Activated CD4-positive, alpha-beta T cell treated with anti-CD3 and anti-CD28 coated beads, Interleukin-2, amount 10 ng/mL, durations not matched to agents 24 days and 14 days (primary cell): ENCODE measurements at places on chromosomes 7 and 10.

DNA sequence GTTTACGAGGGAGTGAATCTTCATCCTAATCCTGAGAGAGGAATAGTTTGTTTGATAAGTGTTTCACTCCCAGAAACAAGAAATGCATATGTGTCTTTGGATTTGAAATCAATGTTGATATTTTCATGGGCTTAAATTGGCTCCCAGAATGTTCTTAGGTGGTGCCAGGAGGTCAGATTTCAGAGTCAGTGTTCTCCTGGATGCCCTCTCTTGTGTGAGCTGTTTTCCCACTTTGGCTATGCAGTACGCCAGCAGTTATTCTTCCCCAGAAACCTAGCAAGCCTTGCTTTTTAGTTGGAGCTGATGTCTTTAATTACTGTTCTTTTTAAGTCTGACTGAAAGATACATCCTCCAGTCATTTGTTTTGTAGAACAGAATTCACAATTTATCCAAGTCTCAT is 291.4 kb downstream of the DNAJB9 start:
- DNase-seq = no peak

DNA sequence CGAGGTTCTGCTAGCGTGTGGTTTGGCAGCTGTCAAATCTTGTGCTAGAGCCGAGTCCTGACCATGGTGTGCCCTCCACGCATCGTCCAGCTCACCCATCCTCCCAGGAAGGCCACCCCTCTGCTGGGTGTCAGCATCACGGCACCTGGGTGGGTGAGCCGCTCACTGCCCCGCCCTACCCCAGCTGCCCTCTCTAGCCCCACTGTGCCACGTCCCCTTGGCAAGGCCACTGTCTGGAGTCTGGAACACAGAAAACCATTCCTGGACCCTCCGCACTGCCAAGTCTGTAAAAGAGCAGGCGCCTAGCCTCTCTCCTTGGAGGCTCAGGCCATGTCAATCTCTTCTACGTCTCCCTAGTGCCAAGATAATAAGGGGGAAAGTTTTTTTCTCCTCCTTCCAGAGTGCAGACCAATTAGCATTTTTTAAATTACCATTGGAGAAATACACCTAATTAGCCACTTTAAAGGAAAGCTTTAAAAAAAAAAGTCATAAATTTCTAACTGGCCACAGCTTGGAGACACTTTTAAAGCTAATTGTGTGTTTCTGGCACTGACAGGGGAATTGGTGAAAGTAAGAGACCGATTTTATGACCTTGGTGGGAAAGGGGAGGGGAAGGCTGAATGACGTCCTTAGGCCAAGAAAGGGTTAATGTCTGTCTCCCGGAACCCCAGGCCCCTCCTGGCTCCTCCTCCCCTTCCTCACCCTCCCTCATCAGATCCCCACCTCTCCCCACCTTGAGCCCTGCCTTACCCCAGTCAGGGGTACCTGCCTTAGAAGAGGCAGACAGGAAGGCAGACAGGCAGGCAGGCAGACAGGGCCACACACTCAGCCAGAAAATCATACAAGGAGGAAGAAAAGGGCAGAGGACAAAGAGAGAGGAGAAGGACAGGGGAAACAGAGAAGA is 151.2 kb downstream of the PLXNA4 start:
- no peak for DNase-seq

- no peak for DNase-seq
Observed at GRCh38 chr7:80463272-80463920, 48.5 kb downstream of the GNAT3 start.

DNA sequence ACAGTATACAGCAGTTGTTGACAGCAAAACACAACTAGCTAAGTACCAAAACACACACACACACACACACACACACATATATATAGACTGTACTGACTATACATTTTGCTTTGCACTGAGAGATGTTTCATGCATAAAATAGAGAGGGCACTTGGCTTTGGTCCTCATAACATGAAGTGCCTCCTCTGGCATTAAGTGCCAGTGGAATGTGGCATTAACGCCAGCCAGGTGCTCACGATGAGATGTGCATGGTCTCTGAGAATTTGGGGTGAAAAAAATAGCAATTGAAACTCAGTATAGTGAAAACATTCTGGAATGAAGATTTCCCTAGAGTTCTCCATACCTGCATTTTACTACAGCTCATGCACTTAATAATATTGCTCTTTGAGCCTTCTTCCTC is 70.0 kb upstream of the INSYN2A start:
- no peak for DNase-seq

DNA sequence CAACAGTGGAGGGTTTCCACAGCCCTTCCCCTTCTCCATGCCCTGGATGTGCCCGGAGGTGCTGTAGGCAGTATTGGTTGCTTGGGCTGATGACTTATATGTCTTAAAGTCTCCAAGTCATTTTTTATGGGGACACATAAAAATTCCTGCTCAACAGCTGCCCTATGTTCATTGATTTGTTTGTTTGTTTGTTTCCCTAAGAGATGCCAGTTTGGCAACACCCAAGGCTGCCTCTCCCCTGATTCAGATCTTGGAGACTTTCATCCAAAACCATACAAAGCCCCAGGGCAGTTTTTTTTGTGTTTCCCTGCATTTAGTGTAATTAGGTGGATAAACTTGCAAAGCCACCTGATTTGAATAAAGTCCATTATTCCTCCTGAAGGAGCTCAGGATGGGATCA is 115.3 kb downstream of the PLPP4 start:
- no peak for DNase-seq

GRCh38 chr7:151833691-151834090 is 43.2 kb downstream of the PRKAG2 start:
- DNase-seq = no peak

- DNase-seq = no peak
Observed at GRCh38 chr7:78074713-78075112, 276.1 kb downstream of the PHTF2 start.

- no peak for DNase-seq
Observed at GRCh38 chr7:105325216-105325904, 63.4 kb downstream of the SRPK2 start.

DNA sequence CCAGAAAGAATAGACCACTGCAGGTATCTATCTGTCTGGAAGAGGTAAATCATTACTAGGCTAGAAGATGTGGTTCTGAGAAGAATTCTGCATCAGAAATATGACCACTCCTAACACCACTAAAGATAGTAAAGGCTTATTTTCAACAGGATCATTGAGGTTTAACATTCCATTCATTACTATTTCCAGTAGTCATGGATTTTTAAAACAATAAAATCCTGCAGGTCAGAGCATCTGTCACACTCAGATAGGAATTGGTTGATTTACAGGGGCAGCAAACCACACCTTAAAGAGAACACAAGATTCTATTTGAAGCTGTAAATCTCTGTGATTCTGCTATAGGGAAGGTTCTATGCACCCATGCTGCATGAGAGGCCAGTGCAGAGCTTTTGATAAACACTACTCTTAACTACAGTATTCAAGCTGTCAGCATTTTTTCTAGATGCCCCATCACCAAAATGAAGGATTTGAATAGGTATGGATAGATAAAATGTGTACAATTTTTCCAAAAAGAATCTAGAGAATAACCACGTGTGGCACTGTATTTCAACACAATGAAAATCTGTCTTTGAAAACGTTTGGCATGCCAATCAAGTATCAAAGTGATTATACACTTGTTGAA is 14.6 kb downstream of the LRRC17 start:
- no peak for DNase-seq

- no peak for DNase-seq
Observed at GRCh38 chr7:87505122-87505521, 29.6 kb upstream of the ABCB4 start.

- DNase-seq = no peak
Observed at GRCh38 chr10:1382711-1383110, 326.5 kb downstream of the WDR37 start.

DNA sequence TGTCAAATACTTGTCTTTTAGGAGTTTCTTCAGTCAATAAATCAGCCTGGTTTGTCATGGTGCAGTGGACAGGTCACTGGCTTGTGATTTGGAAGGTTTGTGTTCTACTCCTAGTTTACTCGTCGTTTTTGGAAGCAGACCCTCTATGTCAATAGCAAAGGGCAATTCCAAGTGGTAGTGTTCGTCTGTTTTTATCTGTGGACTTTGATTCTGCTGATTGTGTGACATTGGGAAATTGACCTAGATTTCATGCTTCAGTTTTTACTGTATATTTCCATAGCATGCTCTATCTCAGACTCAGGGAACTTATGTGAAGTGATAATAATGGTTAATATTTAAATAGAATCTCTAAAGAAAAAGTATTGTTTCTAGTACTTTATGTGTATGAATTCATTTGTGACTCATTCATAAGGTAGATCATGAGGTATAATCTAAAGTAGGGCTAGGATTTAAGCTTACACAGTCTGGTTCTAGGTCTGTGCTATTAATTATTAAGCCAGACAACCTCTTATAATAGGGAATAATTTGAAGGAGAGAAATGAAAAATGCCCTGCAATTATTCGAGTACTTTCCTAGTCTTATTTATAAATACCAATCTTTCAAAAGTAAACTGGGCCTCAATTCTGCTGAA is 198.1 kb downstream of the REEP3 start:
- no peak for DNase-seq

GRCh38 chr7:141649137-141649864 is 52.7 kb downstream of the DENND11 start:
- no peak for DNase-seq

DNA sequence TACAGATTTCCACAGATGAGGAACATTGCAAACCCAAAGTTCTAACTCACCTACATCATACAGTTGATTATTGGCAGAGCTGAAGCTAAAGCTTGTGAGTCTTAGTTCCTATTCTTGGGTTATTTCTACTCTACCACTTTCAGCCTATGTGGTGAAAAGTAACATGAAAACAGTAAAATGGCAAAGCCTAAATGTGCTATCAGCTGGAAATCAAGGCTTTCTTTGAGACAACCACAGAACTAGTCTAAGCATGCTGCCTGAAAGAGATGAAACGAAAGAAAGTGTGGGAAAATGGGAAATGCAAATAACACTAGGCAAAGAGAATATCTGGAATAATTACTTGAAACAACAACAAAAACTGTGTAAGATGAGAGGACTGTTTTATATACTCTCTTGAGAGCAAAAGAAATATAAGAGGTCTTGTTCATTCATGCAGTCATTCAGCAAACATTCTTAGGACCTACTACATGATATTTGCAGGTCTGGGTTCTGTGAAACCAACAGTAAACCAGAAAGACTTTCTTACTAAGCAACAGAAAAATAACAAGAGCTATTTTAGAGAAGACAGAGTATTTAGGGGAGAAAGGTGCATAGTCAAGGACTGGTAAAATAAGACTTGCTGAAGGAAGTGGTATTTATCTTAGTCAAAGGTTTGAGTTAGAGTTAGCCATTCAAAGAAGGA is 437.1 kb downstream of the HTR7 start:
- no peak for DNase-seq

DNA sequence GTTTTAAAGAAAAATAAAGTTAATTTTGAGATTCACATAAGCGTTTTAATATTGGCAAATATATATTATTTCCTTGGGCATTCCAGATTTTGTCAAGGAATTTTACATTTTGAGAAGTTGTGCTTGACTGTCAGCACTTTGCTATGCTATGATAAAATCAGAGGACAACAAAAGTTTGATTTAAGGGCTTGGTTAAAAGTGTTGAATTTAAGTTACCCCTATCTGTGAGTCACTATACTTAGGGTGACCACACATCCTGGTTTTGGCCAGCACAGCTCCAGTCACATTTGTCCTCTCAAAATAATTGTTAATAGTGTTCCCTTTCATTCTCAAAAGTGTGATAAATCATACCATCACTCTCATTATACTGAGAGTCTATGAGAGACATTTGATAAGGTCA is 34.2 kb upstream of the ANK3 start:
- no peak for DNase-seq

GRCh38 chr7:102823390-102824119 is 74.8 kb downstream of the FAM185A start:
- no peak for DNase-seq

DNA sequence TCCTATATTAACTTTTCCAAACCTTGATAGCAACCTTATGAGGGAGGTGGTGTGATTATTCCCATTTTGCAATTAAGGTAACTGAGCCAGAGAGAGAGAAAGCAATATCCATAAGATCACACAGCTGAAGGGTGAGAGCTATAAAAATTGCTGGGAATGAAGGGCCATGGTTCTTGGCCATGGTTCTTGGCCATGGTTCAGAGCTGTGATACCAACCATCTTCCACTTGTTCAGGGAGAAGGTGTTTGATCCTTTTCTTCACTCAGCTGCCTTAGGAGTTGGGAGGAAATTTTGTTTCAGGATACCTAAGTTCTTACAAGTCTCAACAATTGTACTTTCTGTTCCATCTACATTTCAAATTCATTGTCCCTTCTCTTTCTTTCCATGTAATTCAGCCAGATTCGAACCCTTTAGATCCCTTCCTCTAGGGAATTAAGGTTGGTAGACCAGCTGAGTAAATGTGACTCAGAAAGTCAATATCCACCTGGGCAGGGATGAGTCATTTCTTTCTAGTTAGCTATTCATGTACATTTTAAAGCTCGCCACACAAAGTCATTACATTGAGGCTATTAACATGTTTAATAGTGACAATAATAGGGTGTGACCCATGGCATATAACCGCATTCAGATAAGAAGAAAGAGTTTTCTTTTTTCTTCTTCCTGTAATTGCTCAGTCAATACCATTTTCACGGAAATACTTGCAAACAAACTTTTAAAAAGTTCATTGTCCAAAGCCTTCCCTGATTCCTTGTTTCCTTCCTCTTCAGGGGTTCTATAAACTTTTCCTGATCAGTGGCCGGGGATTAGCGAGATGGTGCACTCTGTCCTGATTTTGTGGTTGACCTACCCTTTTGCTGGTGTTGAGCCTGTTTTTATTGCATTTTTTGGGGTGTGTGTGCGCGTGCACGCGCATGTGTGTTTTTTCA is 143.4 kb downstream of the TCF7L2 start:
- no peak for DNase-seq

GRCh38 chr10:31721096-31721495 is 207.5 kb downstream of the ARHGAP12 start:
- DNase-seq = no peak

DNA sequence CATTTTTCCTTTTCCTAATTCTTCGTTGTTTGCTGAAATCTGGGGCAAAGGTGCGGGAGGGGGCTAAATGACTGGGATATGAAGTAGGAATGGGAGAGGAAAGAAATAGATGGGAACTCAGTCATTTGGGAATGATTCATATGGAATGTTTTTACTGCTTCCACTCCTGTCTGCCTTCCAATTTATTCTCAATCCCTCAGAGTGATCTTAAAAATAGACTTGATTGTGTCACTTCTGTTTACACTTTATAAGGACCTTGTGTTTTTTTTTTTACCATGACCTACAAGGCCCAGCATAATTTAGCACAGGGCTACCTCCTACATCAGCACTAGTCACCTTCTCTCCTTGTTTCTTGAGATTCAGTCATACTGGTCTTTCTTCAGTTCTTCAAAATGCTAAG is 97.9 kb downstream of the PTEN start:
- no peak for DNase-seq

GRCh38 chr10:95355301-95355700 is 64.5 kb upstream of the PDLIM1 start:
- DNase-seq = no peak
